K562 (cell line): ENCODE measurements at places on chromosomes 5 and 9. TPM values are rescaled to one million over a fixed set of nuclear protein-coding genes. Genes with fewer than 3 reads are reported as not detected.

DNA sequence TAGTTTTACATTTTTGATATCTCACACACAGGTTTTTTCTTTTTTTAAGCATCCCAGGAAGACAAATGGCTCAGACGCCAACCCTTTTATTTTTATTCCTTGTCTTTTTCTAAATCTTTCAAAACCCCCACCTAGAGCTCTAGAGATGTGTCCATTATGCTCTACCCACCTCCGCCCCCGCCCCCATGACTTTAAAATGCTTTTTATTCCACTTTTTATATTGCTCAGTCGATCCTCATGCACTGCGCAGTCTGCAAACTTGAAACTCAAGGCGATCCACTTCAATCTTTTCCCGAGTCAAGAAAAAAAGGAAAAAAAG lies 411 bp upstream of the MAT2B start:
- H3K27ac ChIP-seq = peak overlapping the region; percentile 87
- H3K4me1 ChIP-seq = peaks cover 5% of the 10 kb centered on the region; the same call in 2 of the 3 replicates
- H3K36me3 ChIP-seq = no peaks in the 10 kb centered on the region
- no peaks in the 10 kb centered on the region for H3K27me3 ChIP-seq
- DNase-seq = no peak

GRCh38 chr9:124665391-124666058 lies 105.6 kb downstream of the NR6A1 start:
- H3K4me1 ChIP-seq = peaks cover 19% of the 10 kb centered on the region
- DNase-seq = no peak
- no peaks in the 10 kb centered on the region for H3K27me3 ChIP-seq
- H3K4me3 ChIP-seq = no peak overlapping the region
- H3K27ac ChIP-seq = peak overlapping the region; percentile 8; the same call in 1 of the 3 replicates

- no peak for DNase-seq
- no peaks in the 10 kb centered on the region for H3K4me1 ChIP-seq
- H3K27me3 ChIP-seq = no peaks in the 10 kb centered on the region
These were observed 280.2 kb downstream of the SEMA5A start for GRCh38 chr5:9265441-9266287.

DNA sequence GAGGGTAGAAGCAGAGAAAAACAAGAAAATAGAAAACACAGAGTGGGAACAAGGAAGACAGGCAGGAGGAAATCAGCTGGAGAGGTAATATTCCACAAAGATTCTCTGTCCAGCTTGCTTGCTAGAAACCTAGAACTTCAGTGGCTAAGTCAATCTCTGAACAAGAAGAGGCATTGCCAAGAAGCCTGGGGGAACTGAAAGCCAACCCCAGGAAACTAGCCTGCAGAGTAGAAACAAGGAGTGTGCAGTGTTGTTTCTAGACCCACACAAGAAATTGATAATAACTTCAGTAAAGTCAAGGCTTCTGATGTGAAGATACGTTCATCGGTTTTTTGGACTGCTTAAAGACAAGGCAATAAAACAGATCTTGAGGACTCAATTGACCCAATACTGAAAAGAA lies 234.5 kb upstream of the MAP3K1 start:
- H3K27ac ChIP-seq = no peak overlapping the region
- H3K4me3 ChIP-seq = no peak overlapping the region
- DNase-seq = no peak
- no peaks in the 10 kb centered on the region for H3K27me3 ChIP-seq
- no peaks in the 10 kb centered on the region for H3K36me3 ChIP-seq
- no peaks in the 10 kb centered on the region for H3K4me1 ChIP-seq

- no peaks in the 10 kb centered on the region for H3K4me1 ChIP-seq
- H3K27ac ChIP-seq = no peak overlapping the region
- DNase-seq = no peak
- H3K4me3 ChIP-seq = no peak overlapping the region
- no peaks in the 10 kb centered on the region for H3K36me3 ChIP-seq
These were observed 218.5 kb downstream of the COMMD10 start for GRCh38 chr5:116303340-116303739.

DNA sequence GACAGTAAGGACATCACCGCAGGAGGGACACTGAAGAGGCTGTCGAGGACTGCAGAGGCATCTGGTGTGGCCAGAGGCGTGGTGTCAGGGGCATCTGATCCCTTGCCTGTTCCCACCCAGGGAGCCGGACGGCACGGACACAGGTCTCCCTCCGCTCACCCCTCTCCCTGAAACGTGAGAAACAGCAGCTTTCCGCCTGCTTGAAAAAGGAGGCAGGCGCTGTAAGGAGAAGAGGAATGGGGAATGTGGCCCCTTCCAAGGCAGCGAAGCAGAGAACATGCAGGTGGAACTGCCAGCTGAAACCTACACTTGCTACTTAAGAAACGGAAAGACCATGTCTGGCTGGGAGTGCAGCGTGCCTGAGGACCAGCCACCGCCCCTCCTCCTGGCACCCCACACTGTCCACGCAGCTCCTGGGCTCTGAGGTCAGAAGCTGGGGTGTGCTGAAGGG lies 176.2 kb downstream of the GAPVD1 start:
- no peak overlapping the region for H3K4me3 ChIP-seq
- H3K27me3 ChIP-seq = no peaks in the 10 kb centered on the region
- no peak overlapping the region for H3K27ac ChIP-seq
- no peak for DNase-seq
- H3K4me1 ChIP-seq = peaks cover 41% of the 10 kb centered on the region

DNA sequence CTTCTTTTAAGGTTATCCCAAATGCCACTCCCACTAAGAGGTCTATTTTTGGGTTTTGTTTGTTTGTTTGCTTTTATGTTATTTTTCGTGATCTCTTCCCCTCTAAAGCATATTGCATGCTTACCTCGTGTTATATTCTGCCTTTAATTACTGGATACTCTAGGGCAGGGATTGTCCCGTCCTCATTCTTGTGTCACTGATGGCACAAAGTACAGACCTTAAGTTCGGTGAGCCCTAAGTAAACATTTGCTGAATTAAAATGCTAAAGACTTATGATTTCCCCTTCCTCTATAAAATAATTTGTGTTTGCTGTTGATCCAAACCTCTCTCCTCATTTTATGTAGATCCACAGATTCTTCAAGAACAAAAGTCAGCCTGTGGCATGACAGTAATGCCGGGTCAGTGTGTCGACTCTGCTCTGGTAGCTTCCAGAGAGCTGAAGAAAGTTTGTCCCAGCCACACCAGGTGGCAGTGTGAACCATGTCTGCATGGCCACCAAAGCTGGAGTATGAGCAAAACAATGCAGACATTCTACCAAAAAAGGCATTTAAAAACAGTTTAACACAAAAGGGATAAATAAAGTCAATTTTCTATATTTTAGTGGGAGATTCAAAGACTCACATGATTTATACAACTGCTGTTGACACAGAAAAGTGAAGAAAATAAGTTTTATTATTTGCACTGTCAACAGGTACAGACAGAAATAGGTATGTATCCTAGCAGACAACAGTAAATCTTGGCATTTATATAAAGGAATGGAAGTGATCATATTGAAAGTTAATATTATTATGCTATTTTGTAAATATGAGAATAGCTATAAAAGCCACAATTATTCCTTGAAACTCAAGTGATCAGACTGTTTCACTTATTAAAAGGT lies 17.9 kb upstream of the POC5 start:
- peaks cover 4% of the 10 kb centered on the region; the same call in 1 of the 3 replicates for H3K4me1 ChIP-seq
- no peak overlapping the region for H3K27ac ChIP-seq
- peak; percentile 22 for DNase-seq
- H3K36me3 ChIP-seq = no peaks in the 10 kb centered on the region

DNA sequence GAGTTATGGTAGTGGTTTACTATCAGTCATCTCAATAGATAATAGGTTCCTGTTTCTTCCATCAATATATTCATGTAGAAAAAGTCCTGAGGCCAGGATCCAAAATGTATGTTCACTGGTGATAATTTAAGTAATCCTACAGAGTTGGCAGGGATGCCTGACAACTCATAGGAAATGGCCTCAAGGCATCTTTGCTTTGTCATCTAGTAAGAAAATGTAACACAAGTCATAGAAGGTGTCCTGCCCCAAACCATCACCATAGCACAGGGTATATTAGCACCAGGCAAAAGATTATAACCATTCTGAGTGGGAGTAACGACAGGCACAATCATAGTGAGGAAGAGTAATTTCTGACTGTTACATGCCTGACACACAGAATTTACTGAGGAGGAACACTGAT lies 257.0 kb downstream of the TMEM167A start:
- H3K27ac ChIP-seq = no peak overlapping the region
- no peaks in the 10 kb centered on the region for H3K4me1 ChIP-seq
- no peaks in the 10 kb centered on the region for H3K36me3 ChIP-seq

Gene AGXT2
- total RNA-seq = not detected in 2 replicates

Gene SLC6A19
- total RNA-seq = 1.3 and 1.6 TPM in 2 replicates

Gene RANBP17
- 0.13 TPM in 1 of 2 replicates, not detected in the other for total RNA-seq
